ENCODE measurements at places on chromosomes 7 and 10.

DNA sequence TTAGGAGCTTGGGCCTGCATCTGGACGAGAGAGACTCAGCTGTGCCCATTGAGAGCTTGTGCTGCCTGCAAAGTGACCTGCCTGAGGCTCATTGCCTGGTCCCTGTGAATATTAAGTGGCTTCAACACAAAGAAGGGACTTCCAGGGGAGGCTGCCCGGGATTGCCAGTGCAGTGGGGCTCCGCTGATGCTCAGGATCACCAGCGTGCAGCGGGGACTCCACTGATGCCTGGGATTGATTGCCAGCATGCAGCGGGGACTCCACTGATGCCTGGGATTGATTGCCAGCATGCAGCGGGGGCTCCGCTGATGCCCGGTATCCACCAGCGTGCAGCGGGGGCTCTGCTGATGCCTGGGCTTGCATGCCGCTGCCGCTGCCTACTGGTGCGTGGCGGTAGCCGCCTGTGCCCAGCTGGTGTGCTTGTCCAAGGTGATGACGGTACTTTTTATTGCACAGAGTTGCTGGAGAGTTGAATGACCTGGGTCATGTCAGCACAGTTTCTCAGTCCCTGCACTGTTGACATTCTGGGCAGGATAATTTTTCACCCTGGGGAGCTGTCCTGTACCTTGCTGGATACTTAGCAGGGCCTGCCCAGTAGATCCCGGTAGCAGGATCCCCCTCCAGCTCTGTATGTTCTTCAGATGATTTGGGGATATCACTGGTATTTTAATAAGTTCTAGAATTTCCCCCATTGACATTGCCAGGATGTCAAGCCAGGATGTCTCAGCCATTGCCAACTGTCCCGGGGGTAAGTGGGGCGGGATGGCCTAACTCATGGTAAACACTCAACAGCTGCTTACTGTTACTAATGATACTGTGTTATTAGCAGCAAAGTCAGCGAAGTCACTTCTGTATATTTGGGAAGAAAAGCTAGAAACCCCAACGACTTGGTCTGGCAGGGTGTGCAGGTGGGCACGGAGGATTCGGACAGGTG lies 13.0 kb downstream of the DOCK1 start:
- DNase-seq, result no peak

- DNase-seq, result no peak
These were observed 34.5 kb upstream of the MSRB2 start for GRCh38 chr10:23060918-23061317.

DNA sequence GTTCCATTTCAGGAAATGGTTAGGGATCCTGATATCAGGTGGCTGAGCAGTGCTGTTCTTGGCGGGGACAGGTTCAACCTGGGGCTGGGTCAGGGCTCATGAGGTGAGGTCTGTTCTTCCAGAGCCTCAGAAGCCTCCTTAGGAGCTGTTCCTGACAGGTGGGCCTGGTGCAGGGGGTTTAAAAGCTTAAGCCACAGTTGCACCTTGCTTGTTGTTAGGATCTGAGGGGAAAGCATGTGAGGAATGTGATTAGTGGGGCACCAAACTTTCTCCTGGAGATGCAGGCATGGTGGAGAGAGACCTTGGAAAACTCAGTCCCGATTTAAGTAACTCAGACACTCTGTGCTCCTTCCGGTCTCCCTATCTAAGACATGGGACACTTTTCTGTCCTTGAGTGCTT lies 18.7 kb upstream of the CRHR2 start:
- DNase-seq, result no peak

GRCh38 chr7:30915751-30916150 lies 4.1 kb downstream of the AQP1 start:
- no peak for DNase-seq

GRCh38 chr10:125472010-125472607 lies 210.9 kb downstream of the TEX36 start:
- no peak for DNase-seq

DNA sequence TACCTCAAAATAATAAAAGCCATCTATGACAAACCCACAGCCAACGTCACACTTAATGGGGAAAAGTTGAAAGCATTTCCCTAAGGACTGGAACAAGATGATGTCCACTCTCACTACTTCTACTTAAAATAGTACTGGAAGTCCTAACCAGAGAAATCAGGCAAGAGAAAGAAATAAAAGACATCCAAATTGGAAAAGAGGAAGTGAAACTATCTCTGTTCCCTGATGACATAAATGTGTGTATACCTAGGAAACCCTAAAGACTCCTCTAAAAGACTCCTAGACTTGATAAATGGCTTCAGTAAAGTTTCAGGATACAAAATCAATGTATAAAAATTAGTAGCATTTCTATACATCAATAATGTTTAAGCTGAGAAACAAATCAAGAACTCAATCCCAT lies 314.1 kb downstream of the WDR37 start:
- no peak for DNase-seq

GRCh38 chr10:102235598-102235920 lies 5.8 kb downstream of the PITX3 start:
- no peak for DNase-seq

DNA sequence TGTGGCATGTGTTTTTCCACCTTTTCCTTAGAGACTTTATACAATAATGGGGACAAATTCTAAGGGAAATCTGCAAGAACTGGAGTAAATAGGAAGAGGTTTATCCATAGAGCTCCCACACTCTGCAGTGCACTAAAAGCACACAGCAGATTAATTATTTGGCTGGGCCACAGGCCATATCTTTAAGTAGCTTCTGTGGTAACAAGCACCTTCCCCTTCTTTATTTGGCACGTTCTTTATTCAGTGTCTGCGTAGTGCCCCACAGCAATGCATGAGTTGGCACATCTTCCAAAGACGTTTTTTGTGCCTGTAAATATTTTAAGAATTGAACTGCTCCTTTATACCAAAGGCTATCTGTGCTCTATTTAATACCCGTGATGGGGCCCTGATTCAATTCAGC lies 104.9 kb upstream of the MBL2 start:
- DNase-seq, result no peak
